ENCODE measurements at places on chromosomes 11 and 22.

DNA sequence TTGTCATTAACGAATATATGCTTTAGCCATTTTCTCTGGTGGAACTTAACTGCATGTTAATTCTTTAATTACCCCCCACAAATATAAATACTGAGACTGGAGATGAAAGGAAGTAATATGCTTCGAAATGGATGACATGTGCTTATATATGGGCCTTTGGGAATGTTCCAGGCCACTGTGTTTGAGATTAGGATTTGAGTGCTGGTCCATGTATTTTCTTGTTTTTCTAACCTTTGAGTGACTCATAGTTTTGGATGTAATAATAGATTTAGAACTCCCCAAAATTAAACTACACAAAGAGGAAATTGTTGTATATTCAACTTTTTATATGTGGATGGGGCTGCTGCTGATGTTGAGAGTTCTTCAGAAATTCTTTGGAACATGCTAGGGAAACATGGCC lies 54.2 kb downstream of the EXT2 start:
- no peak for DNase-seq

- no peak for DNase-seq
These were observed 10.6 kb upstream of the CARD10 start for GRCh38 chr22:37529652-37530345.

DNA sequence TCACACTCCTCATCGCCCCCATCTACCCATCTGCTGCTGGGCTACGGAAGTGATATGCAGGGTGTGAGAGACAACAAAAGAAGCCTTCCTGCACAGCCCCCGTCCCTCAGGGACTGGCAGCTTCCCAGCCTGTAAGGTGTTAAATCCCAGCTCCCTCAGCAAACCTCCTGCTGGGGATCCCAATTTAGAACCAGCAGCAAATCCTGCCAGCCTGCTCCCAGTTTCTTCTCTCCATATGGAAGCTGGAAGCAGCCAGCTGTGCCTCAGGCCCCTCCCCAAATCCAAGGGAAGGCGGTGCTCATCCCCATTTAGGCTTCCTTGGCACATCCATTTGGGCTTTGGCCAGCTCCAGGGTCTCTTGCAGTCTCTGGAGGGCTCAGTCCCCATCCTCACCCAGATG lies 47.5 kb downstream of the PAMR1 start:
- no peak for DNase-seq

- DNase-seq = no peak
These were observed 652.0 kb upstream of the CCDC90B start for GRCh38 chr11:83938148-83938547.

- peak; percentile 94 for DNase-seq
These were observed 40.0 kb downstream of the COMMD9 start for GRCh38 chr11:36249246-36249645.

DNA sequence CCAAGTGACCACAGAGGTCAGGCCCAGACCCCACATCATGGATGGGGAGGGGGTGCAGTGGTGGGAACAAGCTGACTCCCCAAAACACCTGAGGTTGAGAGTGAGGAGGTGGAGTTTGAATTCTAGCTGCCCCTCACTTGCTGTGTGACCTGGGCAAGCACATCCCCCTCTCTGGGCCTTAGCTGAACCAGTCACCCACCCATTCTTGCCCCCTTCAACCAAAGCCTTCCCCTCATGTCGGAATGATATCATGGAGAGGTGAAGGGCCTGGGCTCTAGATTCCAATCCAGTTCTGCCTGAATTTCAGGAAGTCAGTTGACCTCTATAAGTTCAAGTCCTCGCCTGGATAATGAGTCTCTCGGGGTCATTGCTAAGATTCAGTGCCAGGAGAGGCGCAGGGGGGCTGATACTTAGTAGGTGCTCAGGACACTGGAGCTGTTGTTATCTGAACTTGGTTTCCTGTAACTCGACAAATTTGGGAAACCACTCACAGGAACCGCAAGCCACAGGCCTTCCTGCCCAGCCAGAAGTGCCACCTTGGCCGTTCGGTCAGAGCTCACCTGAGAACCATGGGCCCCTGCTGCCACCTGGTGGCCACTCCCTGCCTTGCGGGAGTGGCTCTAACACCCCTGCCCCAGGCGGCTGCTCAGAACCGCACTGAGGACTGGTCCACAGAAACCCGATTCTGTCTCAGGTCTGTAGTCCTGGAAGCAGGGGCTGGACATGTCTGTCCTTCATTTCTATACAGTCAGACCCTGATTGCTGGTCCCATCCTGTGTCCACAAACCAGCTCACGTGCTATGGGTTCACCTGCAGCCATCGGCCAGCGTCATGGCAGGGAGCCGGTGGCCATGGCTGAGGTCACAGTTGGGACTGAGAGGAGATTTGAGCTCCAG lies 6.9 kb downstream of the CDC42EP1 start:
- DNase-seq = peak; percentile 85

GRCh38 chr11:6911948-6912347 lies 8.9 kb upstream of the OR2D3 start:
- no peak for DNase-seq

DNA sequence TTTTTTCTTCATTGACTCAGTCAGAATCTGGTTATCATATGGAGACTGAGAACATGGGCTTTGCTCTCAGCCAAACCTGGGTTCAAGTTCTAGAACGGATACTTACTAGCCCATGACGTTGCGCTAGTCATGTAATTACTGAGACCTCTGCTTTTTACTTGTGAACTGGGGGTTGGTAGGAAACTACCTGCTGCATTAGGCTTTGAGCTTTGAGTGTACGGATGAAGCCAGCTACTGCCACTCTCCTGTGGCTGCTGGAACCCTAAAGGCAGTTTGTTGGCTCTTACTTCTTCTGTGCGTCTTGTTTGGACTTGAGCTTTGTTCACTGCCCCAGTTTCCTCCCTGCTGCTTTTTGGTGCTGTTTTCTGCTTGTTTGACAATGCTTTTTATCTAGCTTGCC lies 18.1 kb downstream of the PPP6R2 start:
- DNase-seq = no peak
